ENCODE measurements at places on chromosomes 3 and 15. TPM values are rescaled to one million over a fixed set of nuclear protein-coding genes. Genes with fewer than 3 reads are reported as not detected.
A peak's percentile ranks its signal among the peaks of the same experiment; 100 is the strongest.

The LRRC34 gene
- 3.3 TPM for total RNA-seq

DNA sequence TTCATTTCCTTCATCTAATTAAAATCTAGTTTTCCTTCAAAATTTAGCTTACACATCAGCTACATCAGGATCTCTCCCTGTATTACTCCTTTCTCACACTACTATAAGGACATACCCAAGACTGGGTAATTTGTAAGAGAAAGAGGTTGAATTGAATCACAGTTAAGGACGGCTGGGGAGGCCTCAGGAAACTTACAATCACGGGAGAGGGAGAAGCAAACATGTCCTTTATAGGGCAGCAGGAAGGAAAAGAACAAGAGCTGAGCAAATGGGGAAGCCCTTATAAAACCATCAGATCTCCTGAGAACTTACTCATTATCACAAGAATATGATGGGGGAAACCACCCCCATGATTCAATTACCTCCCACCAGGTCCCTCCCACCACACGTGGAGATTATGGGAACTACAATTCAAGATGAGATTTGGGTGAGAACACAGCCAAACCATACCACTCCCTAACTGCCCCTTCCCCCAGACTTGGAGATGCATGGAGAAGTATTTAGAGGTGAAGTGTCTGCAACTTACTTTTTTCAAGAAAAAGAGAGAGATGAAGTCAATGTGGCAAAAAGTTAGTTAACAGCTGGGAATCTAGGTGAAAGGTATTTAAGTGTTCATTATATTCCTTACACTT, 21.3 kb downstream of the PRTG start:
- no peaks in the 10 kb centered on the region for H3K4me1 ChIP-seq
- no peak overlapping the region for H3K4me3 ChIP-seq
- H3K27ac ChIP-seq = no peak overlapping the region

DNA sequence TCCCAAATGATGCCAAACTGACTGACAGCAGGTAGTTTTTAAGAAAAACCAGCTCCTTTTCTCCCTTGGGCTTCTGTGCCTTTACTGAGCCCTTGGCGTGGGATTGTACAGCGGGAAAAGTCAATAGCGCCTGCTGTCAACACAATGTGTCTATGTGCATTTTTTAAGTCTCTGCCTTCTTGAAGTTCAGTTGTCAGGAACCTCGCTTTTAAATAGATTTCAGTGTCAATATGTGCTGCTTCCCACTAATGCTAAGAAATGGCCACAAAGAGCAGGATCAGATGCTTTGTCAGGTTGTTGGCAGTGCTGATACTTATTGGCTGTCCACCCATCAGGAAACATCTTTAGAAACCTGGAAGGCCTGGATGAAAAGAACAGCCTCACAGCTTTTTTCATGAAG, 424.4 kb downstream of the C3orf38 start:
- H3K4me3 ChIP-seq = no peak overlapping the region
- H3K27ac ChIP-seq = no peak overlapping the region
- H3K4me1 ChIP-seq = no peaks in the 10 kb centered on the region
- no peaks in the 10 kb centered on the region for H3K27me3 ChIP-seq
- H3K36me3 ChIP-seq = no peaks in the 10 kb centered on the region

The CLSTN2 gene
- total RNA-seq = 13.6 TPM

The MORC1 gene
- total RNA-seq = not detected

DNA sequence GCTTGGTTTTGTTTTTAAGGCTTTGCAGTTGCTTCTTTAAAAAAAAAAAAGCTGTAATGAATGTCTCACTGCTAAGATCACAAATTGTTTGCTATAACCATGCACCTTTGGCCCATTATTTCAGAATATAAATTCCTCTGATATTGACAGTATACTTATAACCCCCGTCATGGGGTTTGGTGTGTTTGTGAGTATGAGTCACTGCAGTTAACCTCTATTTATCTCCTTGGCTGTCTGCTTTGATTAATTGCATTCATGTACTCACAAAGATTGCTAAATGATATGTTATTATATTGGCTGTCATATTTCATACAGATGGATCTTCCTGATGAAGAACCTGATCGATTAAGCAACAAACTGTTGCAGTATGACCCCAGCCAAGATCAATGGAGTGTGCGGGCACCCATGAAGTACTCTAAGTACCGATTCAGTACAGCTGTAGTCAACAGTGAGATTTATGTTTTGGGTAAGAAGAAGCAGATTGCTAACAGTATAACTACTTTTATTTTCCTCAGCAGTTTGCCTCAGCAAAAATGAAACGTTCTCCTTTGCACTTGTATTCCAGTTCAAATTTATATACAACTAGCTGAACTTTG, 14.9 kb downstream of the KBTBD12 start:
- H3K36me3 ChIP-seq = no peaks in the 10 kb centered on the region
- H3K4me3 ChIP-seq = no peak overlapping the region
- H3K4me1 ChIP-seq = no peaks in the 10 kb centered on the region
- DNase-seq = no peak

The MYL3 gene
- total RNA-seq = 223 TPM

- no peak for DNase-seq
- H3K27me3 ChIP-seq = no peaks in the 10 kb centered on the region
- no peaks in the 10 kb centered on the region for H3K36me3 ChIP-seq
- H3K27ac ChIP-seq = peak overlapping the region; percentile 46
- no peak overlapping the region for H3K4me3 ChIP-seq
These were observed 294.2 kb upstream of the TBL1XR1 start for GRCh38 chr3:177491296-177492032.

GRCh38 chr15:64651601-64652191, 123.7 kb downstream of the RBPMS2 start:
- H3K27ac ChIP-seq = no peak overlapping the region
- no peak overlapping the region for H3K4me3 ChIP-seq
- H3K4me1 ChIP-seq = no peaks in the 10 kb centered on the region
- no peak for DNase-seq
- no peaks in the 10 kb centered on the region for H3K36me3 ChIP-seq

GRCh38 chr3:37181756-37182155, 7.4 kb upstream of the LRRFIP2 start:
- no peaks in the 10 kb centered on the region for H3K27me3 ChIP-seq
- DNase-seq = no peak
- H3K4me1 ChIP-seq = peaks cover 47% of the 10 kb centered on the region
- H3K27ac ChIP-seq = peak overlapping the region; percentile 73

DNA sequence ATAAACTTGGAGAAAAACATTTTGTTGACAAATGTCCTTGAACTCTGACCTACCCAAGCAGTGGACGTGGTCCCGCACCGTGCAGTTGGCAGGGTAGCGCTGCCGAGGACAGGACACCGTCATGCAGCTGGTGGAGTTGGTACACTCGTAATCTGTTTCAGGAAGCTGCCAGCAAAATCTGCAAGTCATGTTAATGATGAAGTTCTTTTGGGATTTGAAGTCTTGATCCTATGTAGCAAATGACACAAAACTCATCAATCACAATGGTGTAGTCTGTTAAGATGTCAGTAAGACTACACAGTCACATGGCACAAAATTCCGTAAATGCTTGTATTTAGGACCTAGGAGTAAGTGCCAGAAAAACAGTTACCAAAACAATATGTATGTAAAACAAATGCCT, 5.5 kb downstream of the TM2D3 start:
- H3K4me3 ChIP-seq = no peak overlapping the region
- peaks cover 71% of the 10 kb centered on the region for H3K36me3 ChIP-seq
- no peaks in the 10 kb centered on the region for H3K27me3 ChIP-seq
- H3K4me1 ChIP-seq = no peaks in the 10 kb centered on the region
- peak overlapping the region; percentile 35 for H3K27ac ChIP-seq

GRCh38 chr3:3587647-3587972, 211.6 kb upstream of the LRRN1 start:
- no peak overlapping the region for H3K27ac ChIP-seq
- H3K27me3 ChIP-seq = no peaks in the 10 kb centered on the region
- H3K36me3 ChIP-seq = no peaks in the 10 kb centered on the region
- no peaks in the 10 kb centered on the region for H3K4me1 ChIP-seq

GRCh38 chr15:57079931-57080620, 161.6 kb downstream of the TCF12 start:
- H3K4me1 ChIP-seq = peaks cover 26% of the 10 kb centered on the region
- no peak overlapping the region for H3K27ac ChIP-seq
- DNase-seq = no peak
- H3K27me3 ChIP-seq = no peaks in the 10 kb centered on the region

DNA sequence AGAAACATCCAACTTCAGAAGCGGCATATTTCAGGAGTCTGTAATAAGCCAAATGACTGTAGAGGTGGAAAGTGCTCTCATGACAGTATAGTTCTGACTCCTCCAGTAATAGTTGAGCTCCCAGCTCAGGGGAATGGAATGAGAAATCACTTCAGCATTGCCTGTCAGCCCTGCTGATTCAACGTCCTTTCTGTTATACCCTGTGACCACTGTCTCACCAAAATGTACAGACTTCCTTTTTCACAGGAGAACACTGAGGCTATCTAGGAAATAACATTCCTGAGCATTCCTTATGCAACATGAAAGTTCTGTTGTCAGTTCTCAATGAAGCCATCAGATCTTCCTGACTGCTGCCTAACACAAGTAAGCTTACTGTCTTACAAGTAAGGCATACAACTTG, 284.5 kb upstream of the MME start:
- H3K27me3 ChIP-seq = no peaks in the 10 kb centered on the region
- H3K27ac ChIP-seq = no peak overlapping the region
- H3K36me3 ChIP-seq = no peaks in the 10 kb centered on the region
- H3K4me1 ChIP-seq = no peaks in the 10 kb centered on the region
- DNase-seq = no peak

DNA sequence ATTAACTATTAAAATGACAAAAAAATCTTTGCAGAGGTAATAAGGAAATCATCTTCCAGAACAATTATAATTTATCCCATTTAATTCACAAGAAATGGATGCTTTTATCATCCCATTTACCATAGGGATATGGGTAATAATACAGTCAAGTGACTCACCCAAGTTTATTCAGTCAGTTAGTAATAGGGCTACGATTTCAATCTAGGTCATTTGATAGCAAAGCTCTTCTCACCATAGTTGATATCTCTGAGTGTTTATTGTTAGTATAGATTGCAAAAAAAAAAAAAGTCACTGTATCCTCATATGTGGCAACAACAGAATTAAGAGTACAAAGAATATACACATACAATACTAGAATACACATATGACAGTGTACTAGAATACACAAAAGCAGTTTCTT, 797.1 kb downstream of the ROBO1 start:
- H3K27ac ChIP-seq = no peak overlapping the region
- H3K4me3 ChIP-seq = no peak overlapping the region
- H3K27me3 ChIP-seq = no peaks in the 10 kb centered on the region

- no peaks in the 10 kb centered on the region for H3K4me1 ChIP-seq
- no peak for DNase-seq
- no peak overlapping the region for H3K27ac ChIP-seq
- H3K27me3 ChIP-seq = no peaks in the 10 kb centered on the region
- H3K4me3 ChIP-seq = no peak overlapping the region
These were observed 269.2 kb downstream of the ZBBX start for GRCh38 chr3:167110901-167111300.
